ENCODE measurements at places on chromosomes 5 and 9. TPM values are rescaled to one million over a fixed set of nuclear protein-coding genes. Genes with fewer than 3 reads are reported as not detected.

The PCDH1 gene
- 94.4 TPM for total RNA-seq

The OLFML2A gene
- total RNA-seq = 2.2 TPM

The TRIO gene
- 190 TPM for total RNA-seq

The CBY3 gene
- total RNA-seq = not detected

The IL3 gene
- not detected for total RNA-seq

The SOHLH1 gene
- 0.05 TPM for total RNA-seq

The RAB3C gene
- 0.17 TPM for total RNA-seq

All from dermis blood vessel endothelial cell (primary cell).